ENCODE measurements at places on chromosomes 6 and 20.

- peak; percentile 53 for DNase-seq
These were observed 101.5 kb upstream of the ISM1 start for GRCh38 chr20:13119583-13119982.

DNA sequence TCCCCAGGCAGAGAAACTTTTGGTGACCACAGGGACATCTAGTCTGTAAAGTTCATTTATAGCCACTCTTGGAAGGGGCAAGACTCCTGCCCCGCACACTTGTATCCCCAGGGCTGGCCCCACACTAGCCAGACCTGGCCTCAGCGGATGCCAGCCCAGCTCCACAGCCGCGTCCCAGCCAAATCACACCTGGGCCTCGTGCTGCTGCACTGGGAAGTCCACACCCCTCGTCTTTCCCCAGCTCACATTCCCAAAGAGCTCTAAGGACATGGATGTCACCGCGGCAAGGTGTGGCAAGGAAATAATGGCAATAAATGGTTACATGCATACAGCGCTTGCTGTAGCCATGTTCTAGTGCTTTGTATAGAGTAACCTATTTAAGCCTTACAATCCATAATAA lies 8.6 kb downstream of the IP6K3 start:
- no peak for DNase-seq

DNA sequence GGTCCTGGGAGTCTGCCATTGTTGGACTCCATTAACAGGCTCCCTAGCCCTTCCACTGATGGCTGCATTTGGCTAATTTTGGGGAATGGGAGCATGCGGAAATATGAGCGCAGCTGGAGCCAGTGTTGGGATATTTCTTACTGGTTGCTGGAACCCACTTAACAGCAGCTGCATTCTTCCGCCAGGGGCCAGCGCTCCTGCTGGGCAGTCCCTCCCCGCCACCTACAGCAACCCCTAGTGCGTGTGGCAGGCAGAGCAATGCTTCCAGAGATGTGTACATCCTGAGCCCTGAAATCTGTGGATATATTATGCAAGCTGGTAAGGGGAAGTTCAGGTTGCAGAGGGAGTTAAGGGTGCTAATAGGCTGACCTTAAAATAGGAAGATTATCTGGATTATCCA lies 16.4 kb downstream of the CST8 start:
- no peak for DNase-seq

DNA sequence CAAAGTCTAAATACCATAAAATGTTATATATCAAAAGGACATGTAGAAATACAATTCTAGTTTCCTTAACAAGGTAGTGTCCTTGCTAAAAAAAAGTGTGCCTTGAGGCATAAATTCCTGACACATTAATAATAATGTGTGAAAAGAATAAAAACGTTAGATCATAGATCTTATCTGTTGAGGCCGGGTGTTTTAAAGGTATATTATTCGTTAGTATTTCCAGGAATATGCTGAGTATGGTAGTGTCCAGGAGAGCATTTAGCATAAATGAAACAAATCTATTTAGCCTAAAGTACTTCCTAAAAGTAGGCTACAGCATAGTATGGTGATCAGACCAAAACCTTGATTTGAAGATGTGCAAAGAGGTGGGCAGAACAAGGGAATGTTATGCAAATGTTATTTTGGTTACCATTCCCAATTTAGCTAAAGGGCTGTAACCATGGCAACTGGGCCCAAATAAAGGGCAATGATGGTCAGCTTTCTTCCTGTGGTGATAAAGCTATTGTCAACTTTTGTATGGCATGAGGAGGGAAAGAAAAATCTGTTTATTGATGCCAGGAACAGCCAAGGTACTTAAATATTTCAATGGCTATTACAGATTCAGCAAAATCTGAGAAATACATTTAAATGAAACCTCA lies 18.9 kb downstream of the MKKS start:
- peak; percentile 54 for DNase-seq

DNA sequence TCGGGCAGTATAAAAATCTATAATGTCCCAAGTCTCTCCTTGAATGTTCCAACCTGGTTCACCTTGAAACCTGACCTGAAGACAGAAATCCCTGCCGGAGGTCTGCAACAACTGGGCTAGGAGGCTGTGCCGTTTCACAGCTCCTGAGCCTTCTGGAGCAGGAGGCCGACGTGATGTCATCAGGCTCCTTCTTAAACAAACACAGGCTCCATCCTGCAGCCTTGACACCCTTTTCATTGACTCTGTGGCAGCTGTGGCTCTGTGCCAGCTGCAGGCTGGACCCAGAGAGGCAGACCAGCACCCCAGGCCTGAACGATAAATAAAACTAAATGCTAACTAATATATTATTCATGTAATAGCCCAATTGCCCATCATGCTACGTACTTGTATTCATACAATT lies 483.9 kb downstream of the CD83 start:
- DNase-seq: peak; percentile 92

GRCh38 chr6:135411339-135411738 lies 86.2 kb downstream of the AHI1 start:
- peak; percentile 9 for DNase-seq

Measured in NCI-H146 (cell line).